ENCODE measurements at places on chromosomes 2 and 18.

DNA sequence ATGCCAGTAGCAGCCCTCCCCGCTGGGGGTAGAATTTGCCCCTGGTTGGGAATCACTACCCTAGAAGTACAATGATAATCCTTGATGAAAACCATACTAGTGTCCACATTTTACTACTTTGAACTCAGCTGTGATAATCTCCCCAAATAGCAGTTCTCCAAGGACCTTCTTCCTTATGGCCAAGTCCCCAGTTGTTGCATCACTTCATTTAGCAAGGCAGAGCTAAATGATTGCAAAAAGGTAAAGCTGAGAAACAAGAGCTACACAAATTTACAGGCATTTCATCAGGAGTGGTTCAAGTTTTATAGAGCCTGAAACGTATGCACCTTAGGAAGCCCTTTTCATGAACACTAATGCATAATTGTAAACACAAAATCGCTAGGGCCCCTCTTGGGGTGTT, 44.9 kb upstream of the REL start:
- DNase-seq = no peak

- DNase-seq = no peak
Measured at GRCh38 chr2:187709065-187709464, 154.8 kb upstream of the TFPI start.

GRCh38 chr18:1751249-1751648, 820.1 kb downstream of the METTL4 start:
- no peak for DNase-seq

- DNase-seq = no peak
Measured at GRCh38 chr18:76588601-76589226, 93.7 kb upstream of the ZNF516 start.

DNA sequence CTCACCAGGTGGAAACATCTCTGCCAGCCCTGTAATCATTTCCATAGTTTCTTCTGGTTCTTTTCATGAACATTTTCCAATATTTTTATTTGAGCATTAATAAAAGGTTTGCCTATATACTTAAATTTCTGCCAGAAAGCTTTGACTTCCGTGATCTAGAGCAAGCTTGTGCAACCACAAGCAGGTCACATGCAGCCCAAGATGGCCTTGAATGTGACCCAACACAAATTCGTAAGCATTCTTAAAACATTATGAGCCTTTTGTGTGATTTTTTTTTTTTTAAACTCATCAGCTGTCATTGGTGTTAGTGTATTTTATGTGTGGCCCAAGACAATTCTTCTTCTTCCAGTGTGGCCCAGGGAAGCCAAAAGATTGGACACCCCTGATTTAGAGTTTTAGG, 51.6 kb downstream of the NEDD4L start:
- DNase-seq = no peak

DNA sequence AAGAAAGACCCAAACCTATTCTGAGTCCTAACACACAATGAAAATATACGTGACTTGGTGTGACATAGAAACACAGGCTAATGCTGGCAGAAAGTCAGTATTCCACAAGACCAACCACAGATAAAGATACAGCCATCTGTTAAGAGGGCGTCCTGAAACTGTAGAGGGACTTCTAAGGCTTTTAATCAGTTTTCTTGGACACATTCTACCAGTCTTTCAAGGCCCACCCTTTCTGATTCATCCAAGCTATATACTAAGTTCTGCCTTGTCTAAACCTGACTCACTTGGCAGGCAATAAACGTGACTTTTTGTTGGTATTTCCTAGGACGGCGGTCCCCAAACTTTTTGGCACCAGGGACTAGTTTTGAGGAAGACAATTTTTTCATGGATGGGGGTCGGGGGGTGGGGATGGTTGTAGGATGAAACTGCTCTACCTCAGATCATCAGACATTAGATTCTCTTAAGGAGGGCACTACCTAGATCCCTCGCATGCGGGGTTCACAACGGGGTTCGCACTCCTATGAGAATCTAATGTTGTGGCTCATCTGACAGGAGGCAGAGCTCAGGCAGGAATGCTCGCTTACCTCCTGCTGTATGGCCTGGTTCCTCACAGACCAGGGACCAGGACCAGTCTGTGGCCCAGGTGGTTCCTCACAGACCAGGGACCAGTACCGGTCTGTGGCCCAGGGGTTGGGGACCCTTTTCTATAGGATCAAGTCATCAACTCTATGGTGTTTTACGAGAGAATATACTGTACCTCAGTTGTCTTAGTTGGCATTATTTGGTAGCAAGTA, 61.4 kb downstream of the SP3 start:
- no peak for DNase-seq

GRCh38 chr18:44826418-44827259, 146.0 kb downstream of the SETBP1 start:
- peak; percentile 33 for DNase-seq

DNA sequence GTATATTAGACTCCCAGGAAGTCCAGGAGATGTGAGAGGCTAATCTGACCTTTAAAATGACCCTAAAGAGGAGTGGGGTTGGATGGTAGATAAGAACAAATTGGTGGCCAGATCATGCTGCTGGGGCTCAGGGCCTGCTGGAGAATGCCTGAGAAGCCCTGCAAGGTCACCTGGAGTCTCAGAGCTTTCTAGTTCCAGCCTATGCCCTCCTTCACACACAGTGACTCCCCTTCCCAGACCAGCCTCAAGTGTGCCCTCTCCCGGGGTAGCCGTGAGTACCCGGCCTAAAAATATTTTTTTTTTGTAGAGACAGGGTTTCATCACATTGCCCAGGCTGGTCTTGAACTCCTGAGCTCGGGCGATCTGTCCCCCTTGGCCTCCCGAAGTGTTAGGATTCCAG, 44.2 kb upstream of the FZD5 start:
- no peak for DNase-seq

DNA sequence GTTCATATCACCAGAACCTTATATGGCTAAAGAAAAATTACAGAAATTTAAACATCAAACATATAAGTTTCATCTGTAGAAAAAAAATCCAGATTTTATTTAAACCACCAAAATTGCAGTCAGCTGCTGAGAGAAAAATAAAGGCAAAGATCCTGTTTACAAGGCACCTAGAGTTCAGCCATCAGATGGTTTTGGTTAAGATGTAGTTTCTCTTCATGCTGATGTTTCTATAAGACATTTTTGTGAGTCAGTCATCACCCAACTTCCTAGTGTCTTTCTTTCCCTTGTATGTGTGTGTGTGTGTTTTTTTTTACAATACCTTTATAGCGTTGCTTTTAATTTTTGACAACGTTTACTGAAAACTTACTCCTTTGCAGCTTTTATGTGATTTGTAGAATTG, 26.1 kb upstream of the MMADHC start:
- DNase-seq = no peak

DNA sequence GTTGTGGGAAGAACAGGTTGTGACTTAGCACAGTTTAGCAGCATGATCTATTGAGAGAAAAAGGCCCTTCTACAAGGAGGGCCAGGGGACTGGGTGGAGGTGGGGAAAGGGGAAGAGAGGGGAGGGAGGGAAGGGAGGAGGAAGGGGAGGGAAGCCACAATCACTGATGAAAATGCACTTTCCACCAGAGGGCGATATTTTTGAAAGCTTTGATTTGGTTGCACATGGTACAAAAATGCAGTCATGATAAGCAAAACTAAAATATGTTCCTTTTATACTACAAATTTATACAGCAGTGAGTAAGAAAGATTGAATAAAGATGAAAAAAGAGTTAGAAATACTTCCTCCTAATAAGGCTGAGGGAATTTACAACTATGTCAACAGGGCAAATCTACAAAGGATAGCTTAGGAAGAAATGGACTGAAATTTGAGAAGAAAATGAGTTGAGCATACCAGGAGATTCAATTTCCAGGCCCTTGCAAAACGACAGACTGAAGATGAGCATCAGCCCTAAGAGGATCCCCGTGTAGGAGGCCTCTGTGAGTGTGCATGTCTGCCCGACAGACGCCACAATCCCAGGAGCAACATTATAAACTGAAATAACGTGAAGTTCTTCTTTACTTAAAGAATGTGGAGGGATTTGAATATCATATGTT, 17.2 kb downstream of the SH3YL1 start:
- no peak for DNase-seq

- DNase-seq = no peak
Measured at GRCh38 chr2:155350783-155351580, 652.5 kb downstream of the KCNJ3 start.

DNA sequence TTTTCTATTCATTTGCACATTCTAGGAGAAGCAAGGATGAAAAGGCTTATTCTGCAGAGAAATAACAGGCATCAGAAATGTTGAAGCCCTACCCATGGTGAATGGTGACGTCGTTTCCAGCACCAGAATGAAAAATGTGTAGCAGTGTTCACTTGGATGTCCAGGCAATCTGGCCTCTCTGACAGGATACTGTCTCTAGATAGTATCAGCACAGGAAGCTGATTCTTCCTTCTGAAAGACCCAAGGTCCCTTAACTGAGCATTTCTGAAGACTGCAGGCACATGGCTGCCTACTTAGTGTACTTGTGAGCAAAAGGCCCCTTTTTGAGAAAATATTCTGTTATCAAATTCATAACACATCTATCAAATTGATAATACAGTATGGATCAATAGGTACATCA, 234.1 kb downstream of the XIRP2 start:
- DNase-seq = no peak

GRCh38 chr2:105257981-105258380, 16.4 kb downstream of the GPR45 start:
- DNase-seq = no peak

DNA sequence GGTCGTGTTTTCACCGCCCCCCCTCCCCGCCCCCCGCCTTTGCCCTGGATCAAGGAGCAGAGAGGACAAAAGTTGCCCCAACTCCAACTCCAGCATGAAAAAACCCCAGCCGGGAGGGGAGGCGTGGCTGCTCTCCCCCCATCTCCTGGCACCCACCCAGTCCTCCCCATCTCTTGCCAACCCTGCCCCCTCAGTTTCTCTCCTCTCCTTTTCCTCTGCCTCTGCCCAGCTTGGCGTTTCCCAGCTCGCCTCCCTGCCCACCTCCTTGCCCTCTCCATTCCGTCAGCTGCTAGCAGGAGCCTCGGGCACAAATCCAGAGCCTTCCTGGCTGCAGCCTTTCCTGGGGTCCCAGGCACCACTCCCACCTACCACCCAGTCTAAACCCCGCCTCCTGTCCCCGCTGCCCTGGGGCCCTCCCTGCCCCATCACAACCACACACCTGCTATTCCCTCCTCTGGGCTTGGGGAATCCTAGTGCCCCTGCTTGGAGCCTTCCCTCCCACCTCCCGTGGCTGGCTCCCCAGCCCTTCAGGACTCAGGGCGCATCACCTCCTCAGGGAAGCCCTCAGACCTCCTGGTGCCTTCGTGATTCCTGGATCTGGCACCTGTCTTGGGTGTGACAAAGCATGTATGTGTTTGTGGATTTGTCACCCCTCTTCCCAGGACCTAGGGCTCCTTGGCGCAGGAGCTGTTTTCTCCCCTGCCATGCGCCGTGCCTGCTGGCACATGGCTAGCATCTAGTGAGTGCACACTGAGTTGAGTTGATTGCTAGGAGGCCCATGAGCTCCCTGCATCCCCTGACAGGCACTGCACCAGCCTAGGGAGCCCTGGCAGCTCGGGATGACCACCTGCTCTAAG, 209.1 kb downstream of the TFCP2L1 start:
- no peak for DNase-seq

DNA sequence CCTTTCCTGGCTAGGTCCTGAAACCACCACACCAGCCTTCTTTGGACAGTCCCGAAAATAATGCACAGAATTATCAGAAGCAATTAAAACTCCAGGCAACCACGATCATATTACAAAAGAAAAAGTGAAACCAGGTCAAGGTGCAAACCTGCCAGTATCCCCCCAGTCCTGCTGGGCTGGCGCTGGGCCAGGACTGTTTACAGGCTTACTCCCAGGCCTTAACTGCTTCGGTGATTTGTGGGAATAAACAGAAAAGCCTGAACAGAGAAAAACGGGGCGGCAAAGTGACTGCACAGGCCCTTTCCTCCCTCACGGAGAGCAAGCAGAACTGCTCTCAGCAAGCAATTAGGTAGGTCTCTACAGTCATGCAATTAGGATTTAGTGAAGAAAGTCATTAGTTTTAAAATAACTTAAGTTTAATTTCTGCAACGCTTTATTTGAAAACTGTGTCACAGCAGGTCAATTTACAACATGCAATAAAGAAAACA, 1.3 kb downstream of the HDAC4 start:
- DNase-seq = no peak

DNA sequence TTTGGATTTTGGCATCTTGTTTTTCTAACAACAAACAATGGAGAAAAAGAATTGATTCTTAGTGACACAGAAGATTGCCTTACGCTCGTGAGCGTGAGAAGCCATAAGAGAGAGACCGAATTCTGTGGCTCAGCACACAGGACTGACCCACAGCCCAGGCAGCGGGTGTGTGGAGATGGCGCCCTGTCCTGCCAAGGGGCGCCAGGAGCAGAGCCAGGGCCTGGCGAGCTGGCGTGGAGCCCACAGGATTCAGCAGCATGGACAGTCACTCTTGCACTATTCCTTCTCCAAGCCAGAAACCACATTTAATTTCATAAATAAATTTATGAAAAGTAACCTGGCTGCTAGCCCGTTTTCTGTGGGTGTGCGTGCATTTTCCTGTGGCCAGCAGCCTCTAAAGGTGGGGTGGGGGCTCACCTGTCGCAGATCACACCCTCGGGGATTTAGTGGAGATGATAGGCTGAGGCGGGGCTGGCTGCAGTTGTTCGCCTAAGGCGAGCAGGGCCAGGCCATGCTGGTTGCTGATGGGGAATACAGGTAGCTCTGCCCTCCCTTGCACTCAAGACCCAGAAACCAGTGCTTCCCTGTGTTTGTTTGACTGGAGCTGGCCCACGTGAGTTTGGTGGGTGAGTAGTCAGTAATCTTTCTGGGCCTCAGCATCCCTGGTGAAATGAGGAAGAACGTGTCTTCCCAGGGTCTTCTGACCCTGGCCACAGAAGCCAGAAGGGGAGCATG, 46.2 kb downstream of the FAM168B start:
- DNase-seq = no peak

All from keratinocyte (primary cell).